ENCODE measurements at places on chromosomes 13 and 19.

DNA sequence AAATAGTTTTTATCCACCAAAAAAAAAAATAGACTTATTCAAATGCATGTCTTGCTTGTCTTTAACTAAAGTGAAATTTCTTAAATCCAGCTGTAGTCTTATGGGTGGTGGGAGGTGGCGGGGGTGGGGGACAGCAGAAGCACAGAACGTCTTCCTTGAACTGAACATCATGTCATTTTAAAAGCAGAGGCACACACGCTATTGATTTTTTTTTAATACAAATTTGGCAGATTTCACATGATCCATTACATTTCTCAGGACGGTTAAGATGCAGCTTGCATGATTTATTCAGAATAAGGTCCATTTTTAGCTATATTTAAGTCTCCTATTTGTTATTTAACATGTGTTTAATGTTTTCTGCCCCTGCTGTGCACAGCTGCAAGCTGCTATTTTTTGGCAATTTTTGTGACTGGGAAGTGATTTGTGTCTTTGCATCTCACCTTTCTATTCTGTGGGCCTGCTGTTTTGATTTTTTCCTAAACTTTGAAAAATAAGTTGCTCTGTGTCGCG, 274.0 kb downstream of the TSHZ3 start:
- no peak for DNase-seq

DNA sequence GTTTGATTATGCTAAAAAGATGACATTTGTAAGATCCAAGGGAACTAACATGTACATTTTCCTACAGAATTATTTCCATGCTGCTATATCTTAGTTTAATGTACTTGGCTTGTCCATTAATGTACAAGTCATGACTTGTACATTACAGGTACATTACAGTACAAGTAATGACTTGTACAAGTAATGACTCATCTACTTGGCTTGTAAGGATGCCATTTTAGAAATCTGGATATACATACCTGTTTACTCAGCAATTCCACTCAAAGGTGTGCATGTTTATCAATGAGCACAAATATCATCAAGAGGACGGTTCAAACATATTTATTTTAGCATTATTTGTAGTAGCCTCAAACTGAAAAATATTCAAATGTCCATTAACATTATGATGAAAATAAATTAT, 87.0 kb upstream of the TRPC4 start:
- DNase-seq = no peak

DNA sequence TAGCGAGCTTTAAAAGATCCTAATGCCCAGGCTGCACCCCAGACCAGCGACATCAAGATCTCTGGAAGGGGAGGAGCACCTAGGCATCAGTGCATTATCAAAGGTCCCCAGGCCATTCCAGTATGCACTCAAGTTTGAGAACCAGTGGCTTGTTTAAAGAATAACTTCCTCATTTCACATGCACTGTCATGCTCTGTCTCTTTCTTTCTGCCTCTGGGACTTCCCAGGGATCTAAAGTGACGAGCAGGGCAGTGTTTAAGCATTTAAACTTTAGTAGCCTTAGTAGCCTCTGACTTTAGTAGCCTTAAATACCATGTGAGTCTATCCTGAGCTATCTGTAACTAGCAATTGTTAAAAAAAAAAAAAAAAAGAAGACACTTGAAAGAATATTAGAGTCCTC, 8.9 kb upstream of the FARP1 start:
- no peak for DNase-seq

GRCh38 chr13:82323101-82323500, 1559.2 kb downstream of the SLITRK1 start:
- peak; percentile 6 for DNase-seq

- no peak for DNase-seq
These were observed 34.1 kb upstream of the TFDP1 start for GRCh38 chr13:113550453-113550852.

- DNase-seq = no peak
These were observed 177.3 kb upstream of the SERP2 start for GRCh38 chr13:44196196-44196751.

DNA sequence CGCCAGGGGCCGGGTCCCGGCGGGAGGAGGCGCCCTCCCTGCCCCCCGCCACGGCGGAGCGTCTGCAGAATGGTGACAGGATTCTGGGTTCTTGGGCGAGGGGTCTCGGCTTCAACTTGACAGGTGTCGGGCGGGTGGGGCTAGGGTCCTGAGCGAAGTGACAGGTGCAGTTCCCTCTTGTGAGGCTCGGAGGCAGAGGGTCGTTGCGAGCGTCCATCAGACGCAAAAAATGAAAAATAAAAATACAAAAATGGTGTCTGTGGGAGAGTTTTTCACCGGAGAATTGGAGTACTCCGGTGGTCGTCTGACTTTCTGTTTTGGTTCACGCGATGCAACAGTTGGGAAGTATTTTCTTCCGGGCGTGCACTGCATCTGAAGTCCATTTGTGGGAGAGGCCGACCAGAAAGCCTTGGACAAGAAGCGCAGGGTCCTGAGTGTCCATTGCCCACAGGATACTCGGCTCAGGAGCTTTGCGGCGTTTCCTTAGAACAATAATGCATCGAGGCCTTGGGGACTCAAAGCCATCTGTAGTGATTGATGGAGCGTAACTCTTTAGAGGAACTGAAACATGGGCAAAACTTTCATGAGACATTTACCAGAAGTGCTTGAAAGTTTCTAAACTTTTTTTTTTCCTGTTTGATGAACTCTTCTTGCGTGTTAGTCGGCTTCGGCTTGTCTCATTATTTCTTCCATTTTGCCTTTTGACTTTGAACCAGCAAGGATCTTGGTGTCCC, 759 bp downstream of the RB1 start:
- DNase-seq = peak; percentile 37

DNA sequence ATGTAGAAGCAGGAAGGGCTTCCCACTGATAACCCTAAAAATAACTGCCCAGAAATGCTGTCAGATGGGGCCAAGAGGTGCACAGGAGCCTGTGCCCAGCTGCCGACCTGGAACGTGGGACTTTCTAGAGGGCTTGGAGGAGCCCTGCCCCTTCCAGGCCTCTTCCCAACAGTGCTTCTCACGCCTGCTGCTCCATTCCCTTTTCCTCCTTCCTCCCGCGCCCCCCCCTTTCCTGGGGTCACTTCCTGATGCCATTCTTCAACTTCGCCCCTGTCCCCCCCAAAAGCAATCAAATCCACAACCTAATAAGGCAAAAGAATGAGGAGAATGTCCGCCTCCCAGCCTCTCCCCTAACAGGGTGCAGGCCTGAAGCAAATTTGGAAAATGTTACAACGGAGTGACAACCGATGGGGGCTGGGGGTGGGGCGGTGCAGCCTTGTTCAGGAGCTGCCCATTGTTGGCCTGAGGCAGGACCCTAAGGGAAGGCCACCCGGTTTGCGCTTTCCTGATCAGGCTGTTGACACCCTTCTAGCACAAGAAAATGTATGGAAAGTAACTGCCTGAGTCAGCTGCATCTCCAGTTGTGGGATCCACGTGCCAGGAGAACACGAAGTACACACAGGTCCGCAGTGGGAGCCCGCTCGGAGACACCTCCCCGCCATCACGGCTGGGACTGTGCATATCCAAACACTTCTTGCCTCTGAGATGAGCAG, 18.7 kb downstream of the ACTN4 start:
- no peak for DNase-seq

- no peak for DNase-seq
These were observed 86.5 kb downstream of the EPSTI1 start for GRCh38 chr13:42905579-42905978.

DNA sequence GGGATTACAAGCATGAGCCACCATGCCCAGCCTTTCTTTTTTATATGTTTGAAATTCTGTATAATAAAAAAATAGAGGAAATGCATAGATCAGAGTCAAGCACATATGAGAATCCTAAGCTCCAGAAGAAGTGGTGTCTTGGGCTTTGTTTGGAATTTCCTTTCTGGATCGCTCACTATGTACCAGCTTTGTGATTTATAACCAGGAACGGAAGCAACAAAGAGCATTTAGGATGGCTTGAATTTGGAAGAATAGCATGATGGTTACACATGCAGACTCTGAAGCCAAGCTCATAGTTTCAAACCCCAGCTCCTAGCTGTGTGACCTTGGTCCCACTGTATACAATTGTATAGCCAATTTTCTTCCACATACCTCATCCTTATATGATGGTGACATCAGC, 28.0 kb upstream of the SLC15A1 start:
- DNase-seq = no peak

GRCh38 chr19:1407528-1408299, at the start of gene DAZAP1:
Gene DAZAP1 (plus strand): TSS chr19:1407586. CDS start chr19:1407774, 188 bp downstream.
- peak; percentile 43 for DNase-seq

DNA sequence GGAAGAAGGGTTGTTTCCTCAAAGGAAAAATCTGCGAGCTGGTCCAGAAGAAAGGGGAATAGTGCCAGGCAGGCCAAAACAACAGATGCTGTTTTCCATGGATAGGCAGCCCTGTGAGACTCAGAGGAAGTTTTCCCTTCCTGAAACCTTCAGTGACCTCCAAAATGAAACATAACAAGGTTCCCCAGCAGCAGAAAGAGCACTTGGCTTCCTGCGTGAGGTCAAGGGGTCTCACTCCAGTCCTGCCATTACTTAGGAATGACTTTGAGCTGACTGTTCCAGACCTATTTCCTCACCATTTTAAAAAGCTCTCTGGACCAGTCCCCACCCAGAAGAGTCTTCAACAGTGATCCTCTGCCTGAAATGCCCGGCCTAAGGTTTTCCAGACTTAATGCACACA, 104.6 kb upstream of the IPO5 start:
- DNase-seq = no peak

DNA sequence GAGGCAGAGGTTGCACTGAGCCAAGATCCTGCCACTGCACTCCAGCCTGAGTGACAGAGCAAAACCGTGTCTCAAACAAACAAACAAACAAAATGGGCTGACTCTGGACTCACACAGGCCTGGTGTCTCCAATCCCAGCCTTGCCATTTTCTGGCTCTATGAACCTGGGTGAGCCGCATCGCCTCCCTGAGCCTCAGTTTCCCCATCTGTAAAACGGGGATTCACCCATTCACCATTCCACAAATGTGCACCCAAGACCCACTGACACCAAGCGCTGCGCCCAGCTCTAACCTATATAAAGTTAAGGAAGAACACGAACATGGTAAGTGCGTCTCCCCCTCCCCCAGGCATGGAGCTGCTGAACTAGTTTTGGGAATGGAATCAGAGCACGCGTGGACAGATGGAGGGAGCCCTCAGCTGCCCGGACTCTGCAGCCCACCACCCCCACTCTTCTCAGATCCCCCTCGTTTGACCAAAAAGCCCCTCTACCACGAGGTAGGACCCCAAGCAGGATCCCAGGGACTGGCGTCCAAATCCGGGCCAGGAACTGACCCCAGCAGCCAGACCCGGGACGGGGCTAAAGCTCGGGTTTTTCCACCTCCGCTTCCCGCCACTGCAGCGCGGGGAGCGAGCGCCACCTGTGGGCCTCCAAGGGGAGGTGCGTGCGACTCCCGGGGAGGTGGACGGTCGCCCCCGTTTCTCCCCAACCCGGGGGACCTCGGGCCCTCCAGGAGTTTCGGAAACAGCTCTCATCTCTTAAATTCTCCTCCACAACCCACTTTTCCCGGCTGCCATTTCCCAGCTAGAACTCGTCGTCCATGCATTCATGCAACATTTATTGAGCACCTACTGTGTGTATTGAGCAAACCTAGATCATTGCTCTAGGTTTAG, 33.0 kb upstream of the ADGRE5 start:
- peak; percentile 44 for DNase-seq

GRCh38 chr13:78133511-78133910, 214.9 kb upstream of the EDNRB start:
- DNase-seq = no peak

- DNase-seq = no peak
These were observed 52.4 kb downstream of the LYL1 start for GRCh38 chr19:13050274-13050673.

- no peak for DNase-seq
These were observed 25.7 kb downstream of the SH3GL1 start for GRCh38 chr19:4374498-4375163.

GRCh38 chr19:1799695-1800342, 12.3 kb downstream of the ATP8B3 start:
- DNase-seq = no peak

GRCh38 chr13:44692173-44692713, 116.1 kb upstream of the TSC22D1 start:
- DNase-seq = no peak

DNA sequence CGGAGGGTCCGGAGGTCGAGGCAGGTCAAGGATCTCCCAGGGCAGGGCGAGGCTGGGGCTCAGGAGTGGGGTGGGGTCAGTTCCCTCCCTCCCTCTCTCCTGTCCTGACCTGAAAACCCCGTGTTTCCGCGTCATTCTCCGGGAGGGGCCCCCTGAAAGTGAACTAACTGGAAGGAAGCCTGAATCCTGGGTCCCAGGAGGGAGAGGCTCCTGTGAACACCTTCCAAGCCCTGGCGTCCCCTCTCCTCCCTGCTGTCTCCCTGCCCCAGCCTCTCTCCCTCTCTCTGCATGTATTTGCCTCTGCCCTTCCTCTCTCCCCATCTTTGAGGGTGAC, 741 bp upstream of the CADM4 start:
- no peak for DNase-seq

- no peak for DNase-seq
These were observed 9.3 kb downstream of the HOOK2 start for GRCh38 chr19:12766051-12766521.

DNA sequence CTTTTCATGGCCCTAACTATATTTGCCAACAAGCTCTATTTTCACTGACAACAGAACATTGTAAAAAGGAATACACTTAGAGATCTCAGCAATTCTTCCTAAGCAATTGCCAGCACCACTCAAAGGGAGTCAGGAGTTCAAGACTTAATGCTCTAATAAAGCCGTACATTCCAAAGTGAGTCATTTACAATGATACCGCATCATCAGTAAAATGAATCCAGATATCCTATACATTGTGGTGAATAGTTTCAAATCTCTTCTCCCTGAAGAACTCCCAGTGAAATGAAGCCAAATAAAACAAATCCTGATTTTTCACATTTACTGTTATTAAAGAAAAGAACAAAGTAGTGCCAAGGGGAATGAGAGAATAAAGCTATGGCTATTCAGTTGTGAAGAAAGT, 2898.7 kb upstream of the PCDH20 start:
- no peak for DNase-seq

DNA sequence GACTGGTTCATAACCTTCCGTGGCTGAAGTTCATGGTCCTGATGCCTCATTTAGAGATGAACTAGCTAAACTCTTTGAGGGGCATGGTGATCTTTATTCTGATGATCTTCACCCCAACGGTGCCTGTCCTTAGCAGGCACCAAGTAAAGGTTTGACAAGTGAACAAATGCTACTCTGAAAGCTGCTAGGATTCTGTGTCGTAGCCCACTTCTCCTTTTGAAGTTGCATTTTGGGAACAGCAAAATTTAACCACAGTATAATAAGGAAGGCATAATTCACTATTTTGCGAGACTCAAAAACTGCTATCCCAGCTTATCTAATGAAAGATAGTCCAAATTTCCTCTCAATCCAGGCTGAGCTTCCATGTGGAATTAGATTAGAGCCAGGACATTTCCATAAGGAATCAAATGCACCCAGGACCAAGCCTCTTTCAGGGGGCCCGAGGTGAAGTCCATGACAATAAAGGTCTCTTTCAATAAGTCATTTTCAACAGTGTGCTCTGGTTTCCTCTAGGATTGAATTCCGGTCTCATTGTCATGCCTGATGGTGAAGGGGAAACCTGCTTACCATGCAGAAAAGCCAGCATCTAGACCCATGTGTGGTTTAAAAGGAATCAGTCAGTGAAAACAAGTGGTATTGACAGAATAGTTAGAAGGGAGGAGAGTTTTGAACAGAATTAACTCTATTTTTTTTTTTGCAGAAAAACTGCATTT, 23.1 kb downstream of the SIAH3 start:
- no peak for DNase-seq
